Hematopoietic multipotent progenitor cell treated with erythropoietin and hydrocortisone succinate and interleukin-3 and kit ligand, for 15 days (in vitro differentiated cells): ENCODE measurements at places on chromosomes 7 and 10.

GRCh38 chr7:131072505-131073091 is 255.1 kb upstream of the MKLN1 start:
- DNase-seq, result peak; percentile 27

- DNase-seq, result no peak
Measured at GRCh38 chr7:112485766-112486165, 5.0 kb downstream of the LSMEM1 start.

GRCh38 chr10:60352105-60352504 is 37.6 kb downstream of the ANK3 start:
- no peak for DNase-seq

DNA sequence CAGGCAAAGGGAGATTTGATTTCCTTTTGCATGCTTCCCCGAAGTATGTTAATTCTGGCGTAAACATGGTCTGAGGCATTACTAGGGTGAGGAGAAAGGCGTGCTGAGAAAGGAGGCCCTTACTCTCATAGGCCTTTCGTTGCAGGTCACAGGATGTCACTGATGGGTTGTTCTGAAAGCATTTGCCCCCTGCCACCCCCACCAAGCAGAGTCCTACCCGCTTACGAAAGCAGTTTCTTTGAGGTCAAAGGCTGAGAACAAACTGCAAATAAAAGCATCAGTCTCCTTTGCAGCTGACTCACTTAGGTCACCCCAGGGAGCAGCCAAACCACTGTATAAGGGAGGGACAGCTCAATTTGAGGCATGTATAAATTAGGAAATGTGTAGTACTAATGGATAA is 57.1 kb downstream of the BPGM start:
- no peak for DNase-seq

- no peak for DNase-seq
Measured at GRCh38 chr10:101831169-101831811, 12.3 kb downstream of the KCNIP2 start.

DNA sequence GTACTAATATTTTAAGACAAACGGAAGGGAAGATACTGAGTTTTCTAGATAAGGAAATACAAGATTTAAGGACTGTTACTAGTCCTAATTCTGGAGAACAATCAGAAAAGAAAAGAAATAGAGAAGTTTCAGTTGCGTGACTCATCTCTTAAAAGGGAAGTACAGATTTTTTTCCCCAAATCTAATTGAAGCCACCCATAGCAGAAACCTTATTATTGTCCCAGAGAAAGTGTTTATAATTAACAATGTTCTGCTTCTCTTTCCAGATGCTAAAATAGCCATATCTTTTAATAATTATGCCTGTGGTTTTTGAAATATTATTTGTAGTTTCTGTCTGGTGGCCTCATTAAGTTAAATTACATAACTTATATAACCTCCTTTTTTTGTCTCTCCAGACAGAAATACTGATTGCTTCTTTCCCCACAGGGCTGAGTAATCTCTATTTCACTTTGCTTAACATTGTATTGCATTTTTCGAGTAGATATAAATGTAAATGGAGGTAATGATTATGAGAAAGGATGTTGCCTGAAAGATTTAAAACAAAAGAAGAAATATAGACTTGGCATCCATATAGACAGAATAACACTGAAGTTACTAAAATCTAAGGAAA is 240.7 kb upstream of the MBL2 start:
- DNase-seq, result no peak

DNA sequence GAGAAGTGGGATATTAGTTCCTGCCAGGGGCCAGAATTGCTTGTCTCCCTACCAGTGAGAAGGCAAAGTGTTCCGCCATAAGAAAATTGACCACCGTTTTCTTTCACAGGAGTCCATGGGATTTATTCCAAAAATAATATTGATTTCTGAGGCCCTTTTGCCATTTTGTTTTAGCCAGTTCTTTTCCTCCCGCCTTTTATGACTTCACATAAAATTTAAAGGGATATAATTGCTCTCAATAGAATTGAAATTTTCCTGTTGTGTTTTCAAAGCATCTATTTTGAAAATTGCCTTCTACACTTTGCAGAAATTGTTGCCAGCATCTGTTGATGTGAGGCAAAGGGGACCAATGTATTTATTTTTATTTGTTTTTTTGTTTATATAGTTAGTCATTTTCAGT is 53.6 kb downstream of the PLCE1 start:
- no peak for DNase-seq

DNA sequence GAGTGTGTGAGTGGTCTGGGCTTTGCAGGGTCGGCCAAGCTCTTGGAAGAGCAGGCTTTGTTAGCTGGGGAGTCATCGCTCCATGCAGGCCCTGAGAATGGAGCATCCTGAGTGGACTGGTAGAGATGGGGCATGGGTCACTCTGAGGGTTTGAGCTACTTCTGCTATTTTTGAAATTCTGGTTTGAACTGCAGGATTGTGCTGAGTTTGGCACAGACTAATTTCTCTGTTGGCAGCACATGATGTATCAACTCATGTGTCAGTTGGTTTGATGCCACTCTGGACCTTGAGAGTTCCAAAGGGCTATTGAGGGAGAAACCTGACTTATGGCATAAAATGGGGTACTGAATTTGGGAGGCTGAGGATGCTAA is 56.3 kb downstream of the LRMDA start:
- no peak for DNase-seq

DNA sequence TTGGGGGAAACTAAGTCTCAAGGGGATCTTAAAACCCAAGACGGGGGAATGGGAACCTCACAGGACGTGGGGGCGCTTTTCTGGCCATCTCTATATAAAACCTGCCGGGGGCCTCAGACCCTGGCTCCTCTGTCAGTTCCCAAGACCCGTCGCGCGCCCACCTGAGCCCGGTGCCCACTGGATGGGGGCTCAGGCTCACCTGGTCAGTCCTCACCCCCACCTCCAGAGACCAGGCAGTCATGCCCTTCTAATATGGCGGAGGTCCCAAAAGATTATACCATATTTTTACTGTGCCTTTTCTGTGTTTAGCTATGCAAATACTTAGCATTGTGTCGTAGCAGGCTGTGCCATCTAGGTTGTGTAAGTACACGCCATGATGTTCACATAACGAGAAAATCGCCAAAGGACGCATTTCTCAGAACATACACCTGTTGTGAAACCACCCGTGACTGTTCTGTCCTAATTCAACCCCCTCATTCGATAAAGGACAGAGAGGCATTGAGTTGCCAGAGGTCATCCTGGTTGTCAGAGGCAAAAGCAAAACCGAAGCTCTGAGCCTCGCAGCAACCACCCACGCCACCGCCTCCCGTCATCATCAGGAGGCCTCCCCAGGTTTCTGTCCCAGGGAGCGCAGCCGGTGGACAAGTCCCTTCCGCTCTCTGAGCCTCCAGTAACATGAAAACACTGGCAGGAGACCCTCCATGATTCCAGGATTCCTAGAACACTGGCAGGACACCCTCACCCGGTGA is 28.9 kb downstream of the OAT start:
- DNase-seq, result no peak

- no peak for DNase-seq
Measured at GRCh38 chr10:49286686-49287085, 12.3 kb upstream of the C10orf71 start.

- no peak for DNase-seq
Measured at GRCh38 chr10:17077346-17077781, 52.2 kb downstream of the CUBN start.

DNA sequence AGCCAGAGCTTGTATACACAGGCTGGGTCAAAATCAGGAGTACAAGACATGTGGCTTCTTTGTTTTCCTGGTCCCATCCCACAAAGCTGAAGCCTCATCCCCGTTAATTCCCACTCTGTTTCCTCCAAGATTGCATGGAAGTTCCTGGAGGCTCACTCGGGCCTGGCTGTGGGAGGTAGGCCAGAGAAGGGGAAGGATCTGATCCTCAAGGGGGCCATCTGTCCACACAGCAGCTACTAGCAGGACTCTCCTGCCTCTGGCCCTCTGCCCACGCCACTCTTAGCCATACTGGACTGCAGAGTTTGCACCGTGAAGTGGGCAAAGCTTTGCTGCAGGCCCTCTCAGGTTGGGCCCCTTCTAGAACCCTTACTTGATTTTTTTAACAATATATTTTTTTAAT is 160.6 kb downstream of the FGFR2 start:
- no peak for DNase-seq

DNA sequence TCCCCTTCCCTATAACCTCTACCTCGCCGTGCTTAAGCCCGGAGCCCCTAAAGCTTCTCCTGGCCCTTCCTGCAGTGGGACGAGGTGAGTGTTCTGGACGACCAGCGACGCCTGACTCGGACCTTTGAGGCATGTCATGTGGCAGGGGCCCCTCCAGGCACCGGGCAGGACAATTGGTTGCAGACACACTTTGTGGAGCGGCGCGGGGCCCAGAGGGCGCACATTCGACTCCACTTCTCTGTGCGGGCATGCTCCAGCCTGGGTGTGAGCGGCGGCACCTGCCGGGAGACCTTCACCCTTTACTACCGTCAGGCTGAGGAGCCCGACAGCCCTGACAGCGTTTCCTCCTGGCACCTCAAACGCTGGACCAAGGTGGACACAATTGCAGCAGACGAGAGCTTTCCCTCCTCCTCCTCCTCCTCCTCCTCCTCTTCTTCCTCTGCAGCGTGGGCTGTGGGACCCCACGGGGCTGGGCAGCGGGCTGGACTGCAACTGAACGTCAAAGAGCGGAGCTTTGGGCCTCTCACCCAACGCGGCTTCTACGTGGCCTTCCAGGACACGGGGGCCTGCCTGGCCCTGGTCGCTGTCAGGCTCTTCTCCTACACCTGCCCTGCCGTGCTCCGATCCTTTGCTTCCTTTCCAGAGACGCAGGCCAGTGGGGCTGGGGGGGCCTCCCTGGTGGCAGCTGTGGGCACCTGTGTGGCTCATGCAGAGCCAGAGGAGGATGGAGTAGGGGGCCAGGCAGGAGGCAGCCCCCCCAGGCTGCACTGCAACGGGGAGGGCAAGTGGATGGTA is 9.2 kb downstream of the EPHB6 start:
- DNase-seq, result no peak

GRCh38 chr7:35754741-35755140 is 46.1 kb upstream of the SEPTIN7 start:
- no peak for DNase-seq

DNA sequence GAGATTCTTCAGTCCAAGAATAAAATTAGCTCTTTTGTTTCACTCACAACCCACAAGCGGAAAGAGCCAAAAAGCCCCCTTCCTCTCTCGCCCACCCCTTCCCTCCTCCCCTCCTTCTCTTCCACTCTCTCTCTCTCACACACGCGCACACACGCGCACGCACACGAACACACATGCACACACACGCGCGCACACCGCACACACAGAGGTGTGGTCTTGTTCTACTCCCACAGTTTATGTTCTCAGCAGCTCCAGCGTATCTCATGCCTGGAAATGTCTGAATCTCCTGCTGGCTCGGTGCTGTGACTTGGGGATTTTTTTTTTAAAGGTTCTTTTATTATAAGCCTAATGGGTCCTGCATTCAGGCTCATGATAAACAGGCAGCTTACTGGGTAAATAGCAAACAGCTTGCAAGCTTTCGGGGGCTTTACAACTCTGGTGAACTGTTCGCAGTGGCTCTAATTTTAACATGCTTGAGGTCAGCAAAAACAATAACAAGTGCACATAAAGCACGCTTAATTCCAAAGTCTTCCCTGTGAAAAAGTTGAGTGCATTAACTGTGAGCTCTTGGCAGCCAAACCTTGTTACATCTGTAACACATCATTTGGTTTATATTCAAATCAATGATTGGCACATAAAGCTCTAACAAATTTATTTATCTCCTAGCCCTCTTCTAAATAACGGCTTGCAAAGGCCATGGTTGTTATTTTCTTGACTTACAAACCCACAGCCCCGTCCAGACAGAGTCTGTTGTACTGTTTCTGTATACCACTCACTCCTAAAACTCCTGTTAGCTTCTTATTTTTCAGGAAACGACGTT is 424.1 kb upstream of the MGMT start:
- no peak for DNase-seq

DNA sequence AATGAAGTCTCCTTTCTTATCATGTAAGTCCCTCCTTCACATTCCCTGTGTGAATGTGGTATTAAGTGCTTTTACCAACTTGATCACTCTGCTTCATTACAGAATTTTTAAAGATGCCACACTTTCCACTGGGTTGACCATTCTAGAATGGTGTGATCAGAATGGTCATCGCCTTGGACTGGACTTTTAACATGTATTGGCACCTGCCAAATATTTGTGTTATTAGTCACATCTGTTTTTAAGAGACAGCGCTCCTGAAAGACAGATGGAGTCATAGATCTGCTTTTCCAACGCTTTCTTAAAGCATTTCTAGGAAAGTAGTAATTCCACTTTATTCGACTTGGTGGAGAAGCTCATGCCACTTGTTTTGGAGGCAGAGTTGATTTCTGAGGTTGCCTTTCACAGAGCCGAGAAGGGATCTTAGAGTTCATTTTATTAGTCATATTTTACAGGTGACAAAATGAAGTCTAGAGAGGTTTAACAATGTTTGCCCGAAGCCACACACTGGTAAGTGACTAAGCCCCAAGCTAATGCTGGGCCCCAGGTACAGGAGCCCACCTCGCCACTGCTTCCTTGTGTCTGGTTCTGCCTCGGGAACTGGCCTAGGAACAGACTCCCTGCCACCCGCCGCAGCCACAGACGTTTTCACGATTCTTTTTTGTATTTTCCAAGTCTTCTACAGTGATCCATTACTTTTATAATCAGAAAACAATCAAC is 10.4 kb upstream of the BAMBI start:
- DNase-seq, result no peak

DNA sequence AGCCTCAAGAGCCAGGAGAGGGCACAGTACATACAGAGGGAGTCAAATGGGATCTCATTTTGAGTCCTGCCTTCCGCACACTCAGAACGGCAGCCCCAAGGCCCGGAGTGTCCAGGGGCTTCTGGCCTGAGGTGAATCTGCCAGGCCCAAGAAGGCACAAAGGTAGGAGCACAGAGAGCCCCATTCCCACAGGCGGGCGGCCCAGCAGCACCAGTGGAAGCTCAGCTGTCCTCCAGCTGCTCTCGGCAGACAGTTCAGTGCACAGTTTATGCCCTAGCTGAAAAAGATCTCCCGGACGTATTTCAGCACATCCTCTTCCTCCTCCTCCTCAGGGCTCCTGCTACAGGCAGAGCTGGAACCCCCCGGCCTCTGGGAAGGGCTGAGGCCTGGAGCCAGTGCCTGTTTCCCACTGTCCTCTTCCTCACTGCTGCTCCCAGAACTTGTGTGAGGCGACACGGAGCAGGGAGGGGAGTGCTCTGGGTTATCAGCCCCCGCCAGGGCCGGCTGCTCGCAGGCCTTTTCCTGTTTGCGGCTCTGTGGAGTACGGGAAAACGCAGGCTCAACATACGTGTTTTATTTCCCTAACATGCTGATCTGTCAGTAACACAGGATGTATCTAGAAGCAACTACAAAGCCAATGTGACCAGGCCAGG is 4.0 kb downstream of the CYREN start:
- DNase-seq, result no peak
